ENCODE measurements at places on chromosomes 3 and 15.

DNA sequence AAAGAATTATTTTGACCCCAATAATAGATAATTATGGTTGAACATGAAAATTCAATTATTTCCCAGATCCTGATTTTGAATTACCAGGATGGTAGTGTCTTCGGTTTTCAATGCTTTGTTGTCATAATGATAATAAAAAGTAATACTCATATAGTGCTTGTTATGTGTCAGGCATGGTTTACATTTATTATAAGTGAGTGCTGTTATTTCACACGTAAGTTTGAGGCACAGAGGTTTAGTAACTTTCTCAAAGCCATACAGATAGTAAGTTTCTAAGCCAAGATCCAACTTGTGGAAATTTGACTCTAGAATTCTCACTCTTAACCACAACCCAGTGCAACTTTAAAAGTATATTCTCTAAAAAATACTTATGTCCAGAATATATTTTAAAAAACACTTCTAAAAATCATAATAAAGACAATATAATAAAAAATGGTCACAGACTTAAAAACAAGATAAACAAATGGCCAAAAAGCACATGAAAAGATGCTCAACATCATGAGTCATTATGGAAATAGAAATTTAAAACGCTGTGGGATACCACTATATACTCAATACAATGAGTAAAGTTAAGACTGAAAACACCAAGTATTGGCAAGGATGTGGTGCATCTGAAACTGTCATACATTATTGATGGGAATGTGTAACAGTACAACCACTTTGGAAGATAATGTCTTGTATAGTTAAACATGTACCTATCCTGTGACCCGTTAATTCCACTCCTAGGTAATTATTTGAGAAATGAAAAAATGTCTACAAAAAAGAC, 45.2 kb downstream of the SPRED1 start:
- no peak for DNase-seq

DNA sequence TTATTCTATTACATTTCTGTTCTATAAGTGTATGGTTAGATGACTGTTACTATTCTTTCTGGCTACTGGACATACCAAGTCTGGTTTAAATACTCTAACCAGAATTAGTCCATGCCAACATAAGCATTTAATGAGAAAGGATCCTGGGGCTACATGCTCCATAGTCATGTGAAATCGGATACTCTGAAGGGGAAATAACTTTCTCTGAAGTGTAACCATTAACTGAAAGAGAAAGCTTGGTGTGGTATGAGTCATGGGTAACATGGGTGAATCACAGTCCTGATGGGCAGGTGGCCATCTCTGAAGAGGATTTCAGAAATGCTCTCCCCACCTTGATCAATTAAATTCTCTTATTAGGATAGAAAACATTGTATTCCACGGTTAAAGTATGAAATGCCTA, 69.4 kb downstream of the FHIT start:
- no peak for DNase-seq

GRCh38 chr3:185658504-185658912, 72.4 kb downstream of the SENP2 start:
- no peak for DNase-seq

GRCh38 chr15:78942741-78943140, 2.1 kb downstream of the CTSH start:
- DNase-seq = no peak

GRCh38 chr3:22013641-22014040, 262.6 kb upstream of the ZNF385D start:
- no peak for DNase-seq

GRCh38 chr3:46672349-46672695, 21.2 kb downstream of the ALS2CL start:
- peak; percentile 1 for DNase-seq

- DNase-seq = no peak
These were observed 45.4 kb downstream of the TM4SF4 start for GRCh38 chr3:149519912-149520311.

DNA sequence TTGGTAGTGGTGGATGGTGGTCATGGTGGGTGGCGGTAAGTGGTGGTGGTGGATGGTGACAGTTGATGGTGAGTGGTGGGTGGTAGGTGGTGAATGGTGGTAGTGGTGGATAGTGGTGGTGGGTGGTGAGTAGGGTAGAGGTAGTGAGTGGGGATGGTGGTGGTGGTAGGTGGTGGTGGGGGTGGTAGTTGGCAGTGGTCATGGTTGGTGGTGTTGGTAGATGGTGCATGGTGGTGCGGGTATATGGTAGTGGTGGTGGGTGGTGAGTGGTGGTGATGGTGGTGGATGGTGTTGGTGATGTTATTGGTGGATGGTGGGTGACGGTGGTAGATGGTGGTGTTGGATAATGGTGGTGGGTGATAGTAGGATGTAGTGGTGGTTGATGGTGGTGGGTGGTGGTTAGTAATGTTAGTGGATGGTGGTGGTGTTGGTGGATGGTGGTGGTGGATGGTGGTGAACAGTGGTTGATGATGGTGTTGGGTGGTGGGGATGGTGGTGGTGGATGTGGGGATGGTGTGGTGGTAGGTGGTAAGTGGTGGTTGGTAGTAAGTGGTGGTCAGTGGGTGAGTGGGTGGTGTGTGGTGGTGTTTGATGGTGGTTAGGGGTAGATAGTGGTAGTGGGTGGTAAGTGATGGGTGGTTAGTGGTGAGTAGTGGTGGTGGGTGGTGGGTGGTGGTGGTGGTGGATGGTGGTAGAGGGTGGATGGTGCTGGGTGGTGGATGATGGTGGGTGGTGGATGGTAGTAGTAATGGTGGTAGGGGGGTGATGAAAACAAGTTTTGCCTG, 16.7 kb upstream of the RIOX2 start:
- no peak for DNase-seq

DNA sequence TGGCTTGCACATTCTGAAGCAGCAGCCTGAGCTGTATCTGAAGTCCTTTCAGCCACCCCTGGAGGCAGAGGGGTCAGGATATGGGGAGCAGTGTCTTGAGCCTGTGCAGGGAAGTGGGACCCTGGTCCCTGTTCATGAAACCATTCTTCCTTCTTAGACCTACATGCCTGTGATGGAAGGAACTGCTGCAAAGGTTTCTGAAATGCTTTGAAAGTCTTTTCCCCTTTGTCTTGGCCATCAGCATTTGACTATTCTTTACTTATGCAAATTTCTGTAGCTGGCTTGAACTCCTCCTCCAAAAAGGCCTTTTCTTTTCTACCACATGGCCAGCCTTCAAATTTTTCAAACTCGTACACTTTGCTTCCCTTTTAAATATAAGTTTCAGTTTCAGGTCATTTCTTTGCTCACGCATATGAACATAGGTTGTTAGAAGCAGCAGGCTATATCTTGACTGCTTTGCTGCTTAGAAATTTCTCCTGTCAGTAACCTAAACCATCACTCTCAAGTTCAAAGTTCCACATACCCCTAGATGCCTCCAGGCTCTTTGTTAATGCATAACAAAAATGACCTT, 62.3 kb downstream of the GALK2 start:
- no peak for DNase-seq

- no peak for DNase-seq
These were observed 97.3 kb downstream of the TOP2B start for GRCh38 chr3:25567388-25567787.

DNA sequence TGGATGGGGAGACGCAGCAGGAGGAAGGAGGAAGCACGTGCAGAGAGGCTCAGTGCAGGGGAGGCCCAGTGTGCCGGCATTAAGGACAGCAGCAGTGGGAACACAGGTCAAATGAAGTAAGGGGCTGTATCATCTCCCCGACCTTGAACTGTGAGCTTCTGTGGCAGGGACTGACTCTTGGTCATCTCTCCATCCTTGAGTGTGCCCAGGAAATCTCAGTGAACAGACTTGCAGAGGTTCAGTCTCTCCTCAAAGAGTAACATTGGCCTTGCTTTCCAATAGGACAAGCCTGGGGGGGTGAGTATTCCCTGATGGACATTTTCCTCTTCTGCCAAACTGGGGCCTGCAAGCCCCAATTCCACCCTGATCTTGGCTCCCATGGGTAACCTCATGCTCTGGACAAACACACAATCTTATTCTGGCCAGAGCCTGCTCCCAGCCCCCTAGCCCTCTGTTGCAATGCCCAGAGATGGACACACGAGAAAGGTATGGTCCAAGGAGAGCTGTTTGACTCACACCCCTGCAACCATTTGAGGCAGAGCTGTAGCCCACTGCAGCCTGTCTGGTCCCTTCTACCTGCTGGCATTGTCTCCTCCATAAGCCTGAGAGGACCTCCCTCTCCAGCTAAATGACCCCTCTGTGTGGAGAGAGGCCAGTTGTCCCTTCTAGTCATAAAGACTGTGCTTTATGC, 50.9 kb downstream of the TLE3 start:
- no peak for DNase-seq

- no peak for DNase-seq
These were observed 34.5 kb upstream of the CTNNB1 start for GRCh38 chr3:41164777-41165176.

Measured in T-helper 1 cell (primary cell).